NCI-H526 treated with DMSO at 0.1 percent for 48 hours (cell line): ENCODE measurements at places on chromosomes 2 and 18.

- DNase-seq: no peak
Observed at GRCh38 chr2:176385219-176385759, 116.0 kb downstream of the MTX2 start.

GRCh38 chr2:181846399-181847197 is 44.9 kb upstream of the ITPRID2 start:
- no peak for DNase-seq

DNA sequence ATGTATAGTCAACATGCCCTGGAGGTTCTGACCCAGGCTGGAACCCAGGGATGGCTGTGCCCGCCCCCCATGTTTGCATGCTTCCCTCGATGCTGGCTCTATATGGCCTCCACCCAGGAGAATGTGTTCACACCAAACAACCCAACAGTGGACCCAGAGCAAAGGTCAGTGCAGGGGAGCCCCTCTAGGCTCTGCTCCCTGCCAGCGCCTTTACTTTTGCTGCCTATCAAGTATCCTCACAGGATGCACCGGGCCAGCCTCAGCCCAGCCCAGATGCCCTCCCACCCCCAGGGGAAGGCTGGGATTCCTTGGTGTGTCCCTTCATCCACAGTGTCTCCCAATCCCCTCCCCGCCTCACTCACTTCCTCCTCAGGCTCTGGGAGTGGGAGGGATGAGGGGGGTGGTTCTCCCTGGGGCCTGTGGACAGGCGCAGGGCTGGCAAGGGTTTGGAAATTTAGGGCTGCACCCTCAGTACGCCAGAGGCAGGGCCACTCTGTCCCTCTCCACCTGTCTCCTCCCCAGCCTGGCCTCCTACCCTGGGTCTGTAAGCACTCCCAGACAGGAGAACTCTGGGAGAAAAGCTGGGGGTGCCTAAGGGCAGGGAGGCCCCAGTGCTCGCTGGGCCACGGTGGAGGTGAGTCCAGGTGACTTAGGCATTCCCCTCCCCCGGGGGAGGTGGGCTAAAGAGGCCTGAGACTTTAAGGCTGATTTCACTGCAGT is 2.3 kb downstream of the ATP6V1B1 start:
- DNase-seq: no peak

DNA sequence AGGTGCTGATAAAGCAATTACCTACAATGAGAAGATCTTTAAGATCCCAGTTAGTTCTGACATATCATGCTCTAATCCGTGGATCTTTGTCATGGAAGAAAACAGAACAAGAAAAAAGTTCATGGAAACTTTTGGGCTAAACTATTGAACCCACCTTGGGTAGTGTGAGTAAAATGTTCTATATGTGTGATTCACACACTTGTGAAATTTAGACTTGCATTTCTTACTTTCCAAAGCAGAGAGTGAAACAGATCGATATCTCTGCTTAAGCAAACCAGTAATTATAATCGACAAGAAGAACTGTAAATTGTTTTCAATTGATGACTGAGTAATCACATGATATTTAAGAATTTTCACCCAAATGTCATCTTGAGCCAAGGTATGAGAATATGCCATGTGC is 214.2 kb downstream of the HRH4 start:
- DNase-seq: no peak

DNA sequence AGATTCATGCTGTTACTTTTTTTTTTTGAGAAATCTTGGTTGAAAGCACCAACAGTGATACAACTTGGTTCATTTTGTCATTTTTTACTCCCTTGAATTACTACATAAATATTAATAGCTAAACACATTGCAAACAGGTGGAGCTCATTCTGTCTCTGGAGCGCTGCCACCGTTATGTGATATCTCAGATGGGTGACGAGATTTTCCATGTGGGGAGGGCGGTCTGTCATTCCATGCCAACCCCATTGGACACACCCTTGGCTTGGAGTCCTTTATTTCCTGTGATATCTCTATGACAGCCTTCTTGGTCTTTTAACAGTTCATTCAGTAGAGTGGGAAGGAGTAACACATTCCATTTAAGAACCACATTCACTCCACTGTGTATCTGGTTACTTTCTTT is 794.8 kb downstream of the SATB2 start:
- no peak for DNase-seq

GRCh38 chr2:136373841-136374240 is 255.9 kb upstream of the CXCR4 start:
- DNase-seq: no peak

DNA sequence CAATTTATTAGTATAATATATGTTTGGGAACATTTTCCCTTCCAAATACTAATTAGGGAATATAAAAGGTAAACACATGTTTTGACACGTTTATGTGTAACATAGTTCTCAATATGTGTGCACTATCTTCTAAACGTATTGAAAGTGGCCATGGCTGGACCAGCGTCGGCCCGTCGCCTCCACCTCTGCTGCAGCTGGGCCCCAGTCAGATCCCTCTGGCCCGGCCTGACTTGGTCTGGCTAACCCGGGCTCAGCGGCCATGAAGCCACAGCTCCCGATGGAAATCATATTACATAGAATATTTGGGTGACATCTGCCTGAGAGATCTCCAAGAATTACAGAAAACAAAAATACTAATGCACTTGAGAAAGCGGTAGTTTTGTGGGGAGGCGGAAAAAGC is 474.4 kb upstream of the CDH2 start:
- no peak for DNase-seq

- DNase-seq: no peak
Observed at GRCh38 chr2:66805968-66806367, 371.0 kb downstream of the MEIS1 start.

GRCh38 chr18:61605376-61606067 is 272.3 kb downstream of the CDH20 start:
- DNase-seq: no peak

DNA sequence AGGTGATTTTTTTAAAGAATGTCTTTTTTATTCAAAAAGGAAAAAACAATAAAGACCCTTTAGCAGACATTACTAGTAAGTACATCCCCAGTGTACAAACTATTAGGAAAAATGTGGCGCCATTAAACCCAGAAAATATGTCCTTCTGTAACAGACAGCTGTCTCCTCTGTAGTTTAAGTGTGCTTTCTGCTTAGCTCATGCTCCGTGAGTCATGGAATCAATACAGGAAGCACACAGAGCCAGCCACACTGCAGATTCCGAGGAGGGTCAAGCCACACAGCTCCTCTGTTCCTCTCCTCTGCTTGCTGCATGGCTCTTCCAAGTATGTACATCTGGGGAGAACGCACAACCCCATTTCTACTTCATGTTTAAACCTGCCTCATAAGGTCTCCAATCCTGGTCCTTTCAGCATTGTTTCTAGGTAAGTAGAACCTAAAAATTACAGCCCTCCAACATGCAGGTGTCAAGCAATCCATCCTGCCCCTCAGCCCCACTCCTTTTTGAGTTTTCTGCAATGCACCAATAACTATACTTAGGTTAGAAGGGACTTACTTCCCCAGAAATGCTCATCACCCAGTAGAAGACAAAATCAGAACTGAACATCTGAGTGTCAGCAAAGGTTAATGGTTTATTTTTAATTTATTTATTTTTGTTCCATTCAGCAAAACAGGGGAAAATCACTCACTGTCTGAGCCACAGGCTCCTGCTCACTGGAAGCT is 37.5 kb downstream of the ACVR1 start:
- no peak for DNase-seq

DNA sequence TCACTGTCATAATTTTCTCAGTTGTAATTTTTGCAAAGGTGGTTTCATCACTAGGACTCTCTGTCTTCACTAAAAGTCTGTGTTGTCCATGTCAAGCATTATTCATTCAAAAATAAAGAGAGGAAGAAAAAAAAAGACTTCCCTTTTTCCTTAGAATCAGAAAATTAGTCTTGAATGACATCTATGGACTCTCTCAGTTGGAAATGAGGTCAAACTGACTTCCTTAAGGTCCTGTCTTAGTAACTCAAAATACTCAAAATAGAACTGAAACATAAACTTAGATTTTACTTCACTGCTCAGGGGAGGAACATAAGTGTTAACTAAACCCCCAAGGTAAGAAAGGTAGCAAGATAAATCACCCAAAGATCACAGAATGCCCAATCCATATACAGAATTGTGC is 2.2 kb upstream of the ZNF407 start:
- no peak for DNase-seq

- DNase-seq: no peak
Observed at GRCh38 chr2:99638791-99639190, 149.0 kb upstream of the REV1 start.

- no peak for DNase-seq
Observed at GRCh38 chr18:10049747-10050146, 135.9 kb downstream of the VAPA start.

DNA sequence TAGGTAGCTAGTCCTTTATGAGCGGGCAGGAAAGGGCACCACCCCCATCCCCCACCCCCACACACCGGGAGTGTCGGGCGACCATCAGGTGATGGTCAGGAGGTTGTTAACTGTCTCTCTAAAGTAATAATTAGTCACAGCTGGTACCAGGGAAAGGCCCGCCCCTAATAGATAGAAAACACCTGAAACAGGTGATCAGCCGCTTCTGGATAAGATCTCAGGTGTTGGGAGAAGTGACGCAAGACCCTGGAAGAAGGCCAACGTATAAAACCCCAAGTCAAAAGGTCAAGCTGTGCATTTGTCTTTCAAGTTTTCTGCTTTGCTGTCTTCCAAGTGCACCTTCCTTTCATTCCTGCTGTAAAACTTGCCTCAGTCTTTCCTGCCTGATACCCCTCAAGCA is 59.6 kb upstream of the LINC00305 start:
- no peak for DNase-seq

DNA sequence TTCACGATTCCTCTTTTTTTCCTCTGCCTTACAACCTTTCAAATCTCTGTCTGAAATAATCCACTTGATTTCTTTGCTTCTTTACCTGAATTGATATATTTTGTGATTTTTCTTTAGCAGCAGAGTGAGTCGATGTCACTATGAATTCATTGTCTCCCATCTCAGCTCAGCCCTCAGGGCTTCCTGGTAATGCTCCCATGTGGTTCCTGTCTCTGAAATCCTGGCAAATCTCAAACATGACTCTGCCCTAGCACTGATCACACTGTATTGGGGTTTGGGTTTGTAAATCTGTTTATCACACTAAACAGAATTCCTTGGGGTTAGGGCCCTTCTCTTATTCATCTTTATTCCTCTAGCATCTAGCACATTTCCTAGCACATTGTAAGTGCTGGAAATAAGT is 43.0 kb upstream of the MSTN start:
- no peak for DNase-seq

DNA sequence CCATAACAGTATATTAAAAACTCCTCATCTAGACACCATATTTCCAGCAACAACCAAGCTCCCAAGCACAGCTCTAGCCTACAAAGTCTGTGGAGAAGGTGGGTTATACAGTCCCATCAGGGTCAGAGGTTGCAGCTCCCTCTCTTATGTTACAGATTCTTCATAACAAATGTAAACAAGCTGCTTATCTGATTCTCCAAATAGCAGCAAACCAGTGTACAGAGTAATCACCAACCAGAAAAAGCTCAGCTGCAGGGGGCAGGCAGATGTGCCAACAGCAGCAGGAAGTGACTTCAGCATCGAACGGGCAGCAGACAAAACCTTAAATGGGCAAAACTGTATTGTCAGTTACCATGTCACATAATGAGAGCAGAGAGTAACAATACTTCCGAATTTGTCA is 52.9 kb upstream of the NABP1 start:
- DNase-seq: no peak

GRCh38 chr2:16777123-16777870 is 111.7 kb upstream of the CYRIA start:
- no peak for DNase-seq
